ENCODE measurements at places on chromosomes 2 and 18. TPM values are rescaled to one million over a fixed set of nuclear protein-coding genes. Genes with fewer than 3 reads are reported as not detected.

Gene CD28
- total RNA-seq = 0.11 TPM

Gene RND3
- total RNA-seq = 14.9 TPM

Gene CPS1
- total RNA-seq = 0.22 TPM

Gene TEX44
- total RNA-seq = not detected

Gene DNAJC5G
- 0.60 TPM for total RNA-seq

Gene SSB
- total RNA-seq = 71.4 TPM

Gene FASTKD2
- 24.1 TPM for total RNA-seq

Gene SMCHD1
- 49.6 TPM for total RNA-seq

Gene SF3B1
- total RNA-seq = 220 TPM

Gene CCDC121
- total RNA-seq = 2.0 TPM

Gene FEV
- not detected for total RNA-seq

Gene COX5B
- 409 TPM for total RNA-seq

Gene RGPD3
- 0.17 TPM for total RNA-seq

Gene KCNG2
- total RNA-seq = 0.43 TPM

Gene DAW1
- total RNA-seq = not detected

Gene ASXL2
- total RNA-seq = 5.0 TPM

Gene GALNT14
- not detected for total RNA-seq

Gene EPG5
- 9.4 TPM for total RNA-seq

Gene SPATA3
- not detected for total RNA-seq

Gene SEPTIN10
- 122 TPM for total RNA-seq

Gene IL1RN
- total RNA-seq = not detected

Gene CLK1
- 103 TPM for total RNA-seq

Gene KANSL3
- total RNA-seq = 21.7 TPM

Gene ITGA4
- total RNA-seq = 0.52 TPM

Gene CPLX4
- not detected for total RNA-seq

Gene CENPO
- total RNA-seq = 5.5 TPM

Gene POU3F3
- total RNA-seq = not detected

Gene LOXL3
- total RNA-seq = 1.2 TPM

Gene NT5DC4
- not detected for total RNA-seq

Gene DLX1
- total RNA-seq = not detected

Gene MBD5
- 4.3 TPM for total RNA-seq

Gene WDR43
- total RNA-seq = 35.1 TPM

Gene MYL1
- not detected for total RNA-seq

Gene PKP4
- 41.3 TPM for total RNA-seq

Gene IRS1
- 0.11 TPM for total RNA-seq

Gene THSD7B
- not detected for total RNA-seq

Gene CD8B
- not detected for total RNA-seq

Gene REG3G
- not detected for total RNA-seq

Gene ANKRD53
- 0.33 TPM for total RNA-seq

Gene SPATS2L
- 19.4 TPM for total RNA-seq

Gene SRD5A2
- not detected for total RNA-seq

Gene CAPN14
- 0.09 TPM for total RNA-seq

Gene VWC2L
- not detected for total RNA-seq

Gene SLC9A4
- total RNA-seq = not detected

Gene CEP68
- 67.7 TPM for total RNA-seq

Gene SLC66A2
- total RNA-seq = 40.0 TPM

Gene CBLN2
- total RNA-seq = not detected

Gene GREB1
- total RNA-seq = 0.26 TPM

All from dermis lymphatic vessel endothelial cell (primary cell).